ENCODE measurements at places on chromosomes 11 and 22.

DNA sequence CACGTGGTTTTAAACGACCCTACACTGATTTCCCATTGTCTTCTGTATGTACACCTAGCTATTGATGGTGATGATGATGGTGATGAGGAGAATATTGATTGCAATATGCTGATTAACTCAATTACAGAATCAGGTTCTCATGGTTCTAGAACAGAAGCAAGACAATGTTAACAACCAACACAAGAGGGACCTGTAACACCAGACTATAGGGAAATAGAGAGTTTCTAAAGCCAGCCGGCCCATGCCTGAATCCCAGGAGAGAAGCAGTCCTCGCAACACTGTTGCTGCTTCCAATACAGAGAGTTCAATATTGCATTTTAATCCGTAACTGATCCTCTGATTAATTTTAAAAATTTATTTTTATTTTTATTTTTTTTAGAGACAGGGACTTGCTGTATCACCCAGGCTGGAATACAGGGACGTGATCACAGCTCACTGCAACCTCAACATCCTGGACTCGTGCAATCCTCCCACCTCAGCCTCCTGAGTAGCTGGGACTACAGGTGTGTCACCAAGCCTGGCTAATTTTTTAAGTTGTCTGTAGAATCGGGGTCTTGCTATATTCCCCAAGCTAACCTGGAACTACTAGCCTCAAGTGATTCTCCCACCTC is 22.2 kb upstream of the UBASH3B start:
- DNase-seq, result no peak

GRCh38 chr11:76861490-76861953 is 804 bp downstream of the ACER3 start:
- DNase-seq, result no peak

DNA sequence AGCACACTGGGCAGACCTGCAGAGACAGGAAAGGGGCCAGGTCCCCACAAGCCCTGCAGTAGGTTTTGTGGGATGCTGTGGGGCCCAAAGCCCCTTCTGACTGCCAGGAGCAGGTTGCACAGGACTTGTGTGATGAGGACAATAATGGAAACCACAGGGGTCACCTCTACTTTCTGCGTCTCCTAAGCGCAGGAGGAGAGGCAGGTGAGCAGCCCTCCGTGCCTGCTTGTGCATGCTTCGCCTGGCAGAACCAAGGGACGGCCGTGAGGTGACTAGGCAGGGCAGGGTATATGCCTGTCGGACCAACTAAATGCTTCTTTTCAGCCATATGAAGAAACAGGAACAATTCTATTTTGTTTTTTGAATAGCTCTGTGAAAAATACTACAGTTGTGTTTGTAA is 77.9 kb upstream of the PITPNB start:
- no peak for DNase-seq

GRCh38 chr11:83951521-83951920 is 665.4 kb upstream of the CCDC90B start:
- no peak for DNase-seq

GRCh38 chr11:31664954-31665353 is 146.2 kb downstream of the PAX6 start:
- no peak for DNase-seq

DNA sequence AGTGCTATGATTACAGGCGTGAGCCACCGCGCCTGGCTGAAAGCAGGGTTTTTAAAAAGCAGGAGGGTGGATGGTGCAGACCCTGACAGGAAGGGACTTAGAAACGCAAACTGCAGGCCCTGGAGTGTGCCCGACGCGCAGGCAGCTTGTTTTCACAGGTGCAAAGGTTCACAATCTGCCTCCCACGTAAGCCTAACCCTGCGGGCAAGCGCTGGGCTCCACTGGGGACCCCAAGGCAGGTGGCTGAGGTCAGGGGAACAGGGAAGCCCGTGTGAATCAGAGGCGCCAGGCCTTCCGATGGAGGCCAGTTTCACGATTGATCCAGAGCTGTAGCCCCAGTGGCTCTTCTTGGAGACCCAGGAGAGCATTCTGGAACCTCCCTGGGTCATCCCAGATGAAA is 256.3 kb downstream of the BRD1 start:
- DNase-seq, result no peak
